ENCODE measurements at places on chromosomes 6 and 20. TPM values are rescaled to one million over a fixed set of nuclear protein-coding genes. Genes with fewer than 3 reads are reported as not detected.

Gene KIF25
- 0.25 TPM for polyA plus RNA-seq

Gene AK9
- 8.3 TPM for polyA plus RNA-seq

Gene DEFB124
- polyA plus RNA-seq, result not detected

Gene FHL5
- 0.59 TPM for polyA plus RNA-seq

Gene CDSN
- polyA plus RNA-seq, result 0.11 TPM

Gene COL10A1
- 0.05 TPM for polyA plus RNA-seq

Gene GSTA4
- polyA plus RNA-seq, result 16.8 TPM

Gene SAPCD1
- polyA plus RNA-seq, result 0.25 TPM

Gene AIG1
- polyA plus RNA-seq, result 69.8 TPM

Gene CD40
- polyA plus RNA-seq, result 9.7 TPM

Gene SLC2A10
- polyA plus RNA-seq, result 4.6 TPM

Gene PRSS16
- polyA plus RNA-seq, result 0.36 TPM

Gene TSHZ2
- 2.3 TPM for polyA plus RNA-seq

Gene BPIFB4
- polyA plus RNA-seq, result not detected

Gene PNLDC1
- polyA plus RNA-seq, result 0.43 TPM

Gene SYNJ2
- polyA plus RNA-seq, result 9.5 TPM

Gene MCCD1
- not detected for polyA plus RNA-seq

Gene SLC17A1
- polyA plus RNA-seq, result not detected

Gene MAS1
- polyA plus RNA-seq, result 0.02 TPM

Gene GLP1R
- 3.5 TPM for polyA plus RNA-seq

Gene KHDC1L
- not detected for polyA plus RNA-seq

Gene ADGRB3
- polyA plus RNA-seq, result 0.88 TPM

Gene TSPO2
- not detected for polyA plus RNA-seq

Gene MRPS18B
- polyA plus RNA-seq, result 97.6 TPM

Gene TMEM244
- not detected for polyA plus RNA-seq

Gene EDN3
- not detected for polyA plus RNA-seq

Gene C6orf132
- 1.8 TPM for polyA plus RNA-seq

Gene TMC2
- polyA plus RNA-seq, result not detected

Gene BCKDHB
- polyA plus RNA-seq, result 10.9 TPM

Gene TREML2
- polyA plus RNA-seq, result 0.02 TPM

Gene CBFA2T2
- polyA plus RNA-seq, result 5.6 TPM

Gene IMPG1
- polyA plus RNA-seq, result not detected

Gene FABP7
- 3.3 TPM for polyA plus RNA-seq

Gene ELOVL4
- polyA plus RNA-seq, result 0.61 TPM

Gene NPBWR2
- polyA plus RNA-seq, result not detected

Gene LY86
- polyA plus RNA-seq, result 1.7 TPM

Gene BNIP5
- polyA plus RNA-seq, result 0.02 TPM

Gene OVOL2
- not detected for polyA plus RNA-seq

Gene LINC00237
- not detected for polyA plus RNA-seq

Gene BPIFB2
- polyA plus RNA-seq, result not detected

Gene TUBB
- 170 TPM for polyA plus RNA-seq

Gene LSM2
- 27.0 TPM for polyA plus RNA-seq

Gene MAN1A1
- 11.6 TPM for polyA plus RNA-seq

Measured in right cardiac atrium (tissue), 5 donors.